ENCODE measurements at places on chromosomes 5 and 9.
A peak's percentile ranks its signal among the peaks of the same experiment; 100 is the strongest.

- DNase-seq, result no peak
Observed at GRCh38 chr5:74028406-74028805, 402.4 kb downstream of the ARHGEF28 start.

GRCh38 chr5:142901476-142902185 is 131.5 kb downstream of the ARHGAP26 start:
- DNase-seq, result no peak

DNA sequence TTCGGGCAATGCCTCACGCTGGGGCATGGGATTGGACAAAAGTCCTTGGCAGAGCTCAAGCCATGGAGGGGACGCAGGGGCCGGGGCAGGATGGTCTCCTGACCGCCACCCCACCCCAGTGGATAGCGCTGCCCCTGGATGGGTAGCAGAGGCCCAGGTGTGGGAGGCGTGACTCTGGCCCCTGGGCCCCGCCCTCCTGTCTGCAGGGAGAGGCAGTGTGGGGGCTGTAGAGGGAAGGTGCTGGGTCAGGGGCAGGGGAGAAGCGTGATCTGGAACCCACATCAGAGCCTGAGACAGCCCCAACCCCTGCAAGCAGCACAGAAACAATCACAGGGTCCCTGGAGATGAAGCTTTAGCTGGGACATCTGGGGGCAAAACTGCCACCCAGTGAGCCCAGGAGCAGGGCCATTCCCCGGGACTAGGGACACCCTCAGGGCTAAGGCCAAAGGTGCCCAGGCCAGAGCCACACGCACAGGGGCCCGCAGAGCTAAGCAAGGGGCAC is 36.2 kb downstream of the NACC2 start:
- peak; percentile 84 for DNase-seq

DNA sequence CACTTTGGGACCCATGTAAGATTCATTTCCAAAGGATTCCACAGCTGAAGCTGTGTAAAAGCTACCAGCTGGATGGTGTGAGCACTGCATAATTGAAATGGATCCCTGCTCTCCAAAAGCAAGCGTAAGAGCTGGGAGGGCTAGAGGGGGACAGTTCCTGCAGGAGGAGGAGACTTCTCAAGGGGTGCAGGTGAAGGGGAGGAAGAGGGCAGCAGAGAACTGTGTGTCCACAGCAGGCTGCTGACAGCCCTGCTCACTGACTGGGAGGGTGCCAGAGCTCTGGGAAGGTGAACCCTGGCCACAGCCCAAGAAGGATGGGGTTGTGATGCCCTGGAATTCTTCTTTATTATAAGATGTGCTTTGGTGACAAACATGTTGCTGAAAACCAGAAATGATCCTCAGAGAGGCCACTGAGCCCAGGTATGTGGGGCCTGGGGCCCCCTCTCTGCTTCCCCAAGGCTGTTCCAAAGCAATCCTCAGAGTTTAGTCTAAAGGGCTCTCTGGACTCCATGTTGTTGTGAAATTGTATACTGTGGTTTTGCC is 112.8 kb upstream of the SLC25A48 start:
- no peak for DNase-seq

DNA sequence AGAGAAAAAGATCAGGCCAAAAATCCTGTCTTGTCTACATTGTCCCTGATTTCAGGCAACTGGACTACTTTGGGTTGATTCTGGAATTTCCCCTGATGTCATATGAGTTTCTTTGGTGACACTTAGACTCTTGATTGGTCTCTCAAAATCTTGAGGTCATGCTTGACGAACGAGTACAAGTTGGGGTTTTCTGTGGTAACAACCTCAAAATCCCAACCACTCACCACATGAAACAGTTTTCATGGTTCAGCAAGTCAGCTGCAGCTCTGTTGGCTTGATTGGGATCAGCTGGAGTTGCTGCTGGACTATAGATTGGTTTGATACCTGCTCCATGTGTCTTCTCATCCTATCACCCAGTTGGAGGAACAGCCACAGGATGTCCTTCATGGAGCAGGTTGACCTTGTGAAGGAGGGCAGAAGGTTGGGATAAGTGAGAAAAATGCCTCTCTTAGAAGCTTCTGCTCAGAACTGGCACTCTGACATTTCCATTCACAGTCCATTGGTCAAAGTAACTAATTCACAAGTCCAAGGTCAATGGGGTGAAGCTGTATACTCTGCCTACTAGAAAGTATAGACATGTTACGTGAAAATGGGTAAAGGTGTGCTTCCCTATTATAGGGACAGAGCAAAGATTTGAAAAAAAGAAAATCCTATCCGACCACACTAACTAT is 284.5 kb downstream of the SH3GL2 start:
- no peak for DNase-seq

GRCh38 chr5:179788193-179788854 is 5.5 kb upstream of the LTC4S start:
- DNase-seq, result no peak

DNA sequence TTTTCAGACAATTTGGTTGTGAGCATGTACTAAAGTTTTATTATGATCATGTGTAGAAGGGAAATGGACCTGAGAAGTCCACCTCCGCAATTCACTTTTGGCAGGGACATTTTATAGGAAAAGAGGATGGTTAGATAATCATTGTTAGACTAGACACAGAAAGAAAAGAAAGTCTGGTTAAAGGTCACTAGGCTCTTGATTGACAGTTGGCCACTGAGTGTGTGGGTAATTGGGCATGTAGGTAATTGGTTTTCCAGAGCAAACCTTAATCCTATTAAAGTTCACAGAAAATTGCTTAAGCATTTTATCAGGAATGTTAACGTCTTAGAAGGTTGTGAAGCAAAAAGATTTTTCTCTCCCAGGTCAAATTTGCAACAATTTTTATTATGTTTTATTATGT is 158.5 kb upstream of the CLINT1 start:
- DNase-seq, result no peak

- DNase-seq, result no peak
Observed at GRCh38 chr9:77595426-77596095, 52.6 kb downstream of the GNA14 start.

GRCh38 chr5:65247594-65247993 is 234.1 kb downstream of the ADAMTS6 start:
- DNase-seq, result no peak

DNA sequence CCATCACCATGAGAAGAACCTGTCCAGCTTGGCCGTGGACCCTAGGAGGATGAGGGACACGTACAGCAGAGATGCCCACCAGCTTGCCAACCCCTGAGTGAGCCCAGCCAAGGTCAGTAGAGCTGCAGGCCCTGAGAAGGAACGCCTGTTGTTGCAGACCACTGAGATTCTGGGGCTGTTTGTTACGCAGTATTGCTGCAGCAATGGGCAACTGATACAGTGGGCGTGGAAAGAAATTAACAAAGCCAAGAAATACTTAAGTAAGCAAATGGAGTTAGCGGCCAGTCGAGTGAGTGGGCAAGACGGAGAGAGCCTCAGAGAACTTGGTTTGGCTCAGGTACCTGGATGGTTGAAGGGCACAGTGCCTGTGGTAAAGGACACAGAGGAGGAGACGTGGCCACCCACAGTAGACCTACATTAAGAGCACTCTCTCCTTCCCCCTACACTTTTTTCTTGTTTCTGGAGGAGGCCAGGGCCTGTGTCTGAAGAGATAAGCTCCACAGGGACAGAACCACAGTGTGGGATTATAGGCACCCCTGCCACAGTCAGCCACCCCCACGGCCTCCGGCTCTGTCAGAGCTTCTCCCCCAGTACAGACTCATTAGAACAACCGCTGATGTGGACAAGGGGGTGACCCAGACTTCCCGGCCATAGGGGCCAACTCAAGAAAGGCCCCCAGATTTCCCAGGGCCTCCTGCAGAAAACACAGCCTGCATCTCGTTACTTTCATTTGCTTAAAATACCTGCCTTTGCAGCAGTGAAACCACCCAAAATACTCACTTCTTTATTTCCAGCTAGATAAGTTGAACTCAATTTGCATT is 40.1 kb upstream of the GRHPR start:
- no peak for DNase-seq

GRCh38 chr5:67202828-67203227 is 6.2 kb upstream of the CD180 start:
- DNase-seq, result no peak

DNA sequence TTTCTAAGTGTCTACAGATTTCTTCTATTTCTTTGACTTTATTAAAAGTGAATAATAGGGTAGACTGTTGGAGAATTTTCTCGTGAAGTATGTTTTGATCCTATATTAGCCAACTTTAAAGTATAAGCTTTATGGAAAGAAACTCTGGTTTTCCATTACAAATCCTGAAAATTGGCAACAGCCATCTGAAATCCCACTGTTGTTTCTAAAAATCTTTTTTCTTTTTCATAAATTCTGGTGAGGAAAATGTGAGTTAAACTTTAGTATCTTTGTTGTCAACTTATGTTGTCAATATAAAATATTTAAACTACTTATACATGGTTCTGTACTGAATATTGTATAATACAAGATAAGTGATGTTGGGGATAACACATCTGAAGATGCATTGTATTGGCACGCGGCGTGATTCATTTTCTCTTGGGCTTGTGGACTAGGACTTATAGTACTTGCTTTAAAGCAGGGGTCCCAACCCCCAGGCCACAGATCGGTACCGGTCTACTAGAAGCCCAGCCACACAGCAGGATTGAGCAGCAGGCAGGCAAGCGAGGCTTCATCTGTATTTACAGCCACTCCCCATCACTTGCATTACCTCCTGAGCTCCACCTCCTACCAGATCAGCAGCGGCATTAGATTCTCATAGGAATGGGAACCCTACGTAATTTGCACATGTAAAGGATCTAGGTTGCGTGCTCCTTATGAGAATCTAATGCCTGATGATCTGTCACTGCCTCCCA is 12.7 kb downstream of the MAMDC2 start:
- DNase-seq, result no peak

DNA sequence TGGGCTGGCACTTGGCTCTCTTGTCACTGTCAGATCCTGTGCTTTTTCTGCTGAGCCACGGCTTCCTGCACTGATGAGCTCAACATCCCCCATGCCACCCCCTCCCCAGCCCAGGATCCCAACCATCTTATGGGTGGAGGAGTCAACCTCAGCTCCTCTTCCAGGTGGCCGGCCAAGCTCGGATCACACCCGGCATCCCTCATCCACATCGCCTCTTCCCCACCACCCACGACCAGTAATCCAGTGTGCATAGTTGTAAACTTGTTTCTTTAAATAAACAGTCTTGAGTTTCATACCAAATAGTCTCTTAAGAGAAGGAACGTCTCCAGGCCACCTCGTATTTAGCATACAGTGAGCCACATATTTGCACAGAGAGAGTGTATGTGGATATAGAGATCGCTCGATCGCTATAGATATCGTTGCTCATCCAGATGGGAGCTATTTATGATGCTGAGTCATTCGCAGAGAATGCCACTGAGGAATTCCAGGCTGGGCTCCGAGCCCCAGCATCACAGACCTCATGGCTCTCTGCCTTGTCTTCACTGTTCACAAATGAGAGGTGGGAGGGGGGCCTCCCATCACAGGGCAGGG is 61.8 kb upstream of the CPLX2 start:
- DNase-seq, result no peak

- DNase-seq, result no peak
Observed at GRCh38 chr5:143057580-143057999, 287.4 kb downstream of the ARHGAP26 start.

DNA sequence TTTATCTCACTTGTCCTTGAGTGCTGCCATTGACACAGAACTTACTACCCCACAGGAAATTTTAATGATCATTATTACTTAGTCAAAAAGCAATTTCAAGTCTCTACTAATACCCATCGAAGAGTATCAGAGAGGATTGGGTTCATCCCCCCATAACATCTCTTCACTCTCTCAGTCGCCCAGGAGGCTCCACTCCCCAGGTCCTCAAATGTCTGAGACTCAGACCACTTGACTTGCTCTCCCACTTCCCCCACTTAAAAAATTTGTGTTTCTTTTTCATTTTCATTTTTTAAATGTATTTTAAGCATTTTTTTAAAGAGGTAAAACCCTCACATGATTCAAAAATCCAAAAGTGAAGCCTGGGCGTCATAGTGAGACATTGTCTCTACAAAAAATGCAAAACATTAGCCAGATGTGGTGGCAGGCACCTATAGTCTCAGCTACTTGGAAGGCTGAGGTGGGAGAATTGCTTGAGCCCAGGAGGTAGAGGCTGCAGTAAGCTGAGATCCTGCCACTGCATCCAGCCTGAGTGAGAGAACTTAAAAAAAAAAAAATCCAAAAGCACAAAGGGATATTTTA is 56.8 kb upstream of the TRAF1 start:
- no peak for DNase-seq

Measured in chondrocyte (in vitro differentiated cells).